Activated CD8-positive, alpha-beta memory T cell treated with anti-CD3 and anti-CD28 coated beads, Interleukin-2, amount 50 U/mL, for 48 hours (primary cell): ENCODE measurements at places on chromosomes 7 and 10.
A peak's percentile ranks its signal among the peaks of the same experiment; 100 is the strongest.

DNA sequence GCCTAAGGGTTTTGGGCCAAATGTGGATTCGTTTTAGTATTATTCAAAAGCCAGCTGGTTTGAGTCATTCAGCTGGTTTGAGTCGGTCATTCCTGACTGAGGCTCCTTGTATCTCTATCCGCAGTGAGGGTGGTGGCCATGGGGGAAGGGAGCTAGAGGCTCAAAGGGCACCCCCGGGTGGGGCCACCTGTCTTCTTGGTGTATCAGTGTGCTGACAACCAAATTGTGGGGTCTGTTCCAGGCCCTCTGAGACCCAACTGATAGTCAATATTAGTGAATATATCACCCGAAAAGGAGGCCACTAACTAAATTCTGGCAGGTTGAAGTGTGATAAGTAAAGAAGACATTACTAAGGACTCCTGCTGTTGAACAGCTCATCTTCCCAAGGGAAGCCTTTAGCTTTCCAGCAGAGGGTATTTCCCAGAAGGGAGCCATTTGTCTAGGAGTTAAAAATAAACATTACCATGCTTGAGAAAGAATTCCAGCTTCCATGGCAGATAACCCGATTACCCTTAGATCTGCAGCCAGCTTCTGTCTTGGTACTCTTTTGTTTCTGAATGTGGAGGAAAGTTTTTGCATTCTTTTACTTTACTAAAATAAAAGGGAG is 29.9 kb upstream of the DDX50 start:
- DNase-seq: no peak

- DNase-seq: no peak
Observed at GRCh38 chr10:650441-650851, 39.0 kb downstream of the DIP2C start.

DNA sequence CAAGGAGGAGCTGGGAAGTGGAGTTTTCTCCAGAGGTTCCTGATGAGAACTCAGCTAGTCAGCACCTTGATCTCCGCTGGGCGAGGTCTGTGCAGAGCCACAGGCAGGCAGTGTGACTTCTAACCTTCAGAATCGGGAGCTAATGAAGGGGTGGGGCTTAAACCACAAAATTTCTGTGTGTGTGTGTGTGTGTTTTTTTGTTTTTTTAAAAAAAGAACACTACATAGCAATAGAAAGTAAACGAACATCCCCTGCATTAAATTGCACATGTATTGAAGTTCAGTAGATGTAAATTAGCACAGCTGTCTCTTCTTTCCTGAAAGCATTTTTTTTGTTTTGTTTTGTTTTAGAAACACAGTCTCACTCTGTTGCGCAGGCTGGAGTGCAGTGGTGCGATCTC is 46.2 kb downstream of the RBM17 start:
- no peak for DNase-seq

DNA sequence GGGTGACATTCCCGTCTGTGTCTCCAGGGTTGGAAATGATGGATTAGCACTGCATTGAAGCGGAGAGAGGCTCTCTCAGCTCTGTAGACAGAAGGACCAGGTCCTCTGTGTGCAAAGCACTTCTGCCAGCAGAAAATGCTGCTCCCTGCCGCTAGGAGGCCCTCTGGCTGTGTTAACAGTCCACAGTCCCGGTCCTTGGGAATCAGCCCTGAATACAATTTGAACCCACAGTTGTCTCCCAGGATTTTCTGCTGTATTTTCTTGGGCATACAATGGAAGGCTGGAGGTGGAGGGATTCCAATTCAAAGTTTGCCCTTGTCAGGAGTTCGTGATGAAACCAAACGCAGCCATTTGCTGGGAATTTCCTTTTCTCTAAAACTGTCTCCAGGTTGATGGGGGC is 205.2 kb downstream of the GLRX3 start:
- no peak for DNase-seq

DNA sequence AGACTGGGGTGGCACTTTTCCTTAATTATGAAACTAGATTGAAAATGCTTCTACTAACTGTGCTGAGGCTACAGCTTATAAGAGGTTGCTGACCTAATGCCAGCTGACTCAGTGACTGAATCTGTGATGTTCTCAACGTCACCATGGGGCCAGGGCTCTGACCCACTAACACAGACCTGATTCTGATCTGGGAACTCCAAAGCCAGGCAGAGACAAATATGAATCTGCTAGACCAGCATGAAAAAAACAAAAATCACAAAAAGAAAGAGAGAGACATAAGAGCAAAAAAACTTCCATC is 16.1 kb downstream of the USP6NL start:
- no peak for DNase-seq

DNA sequence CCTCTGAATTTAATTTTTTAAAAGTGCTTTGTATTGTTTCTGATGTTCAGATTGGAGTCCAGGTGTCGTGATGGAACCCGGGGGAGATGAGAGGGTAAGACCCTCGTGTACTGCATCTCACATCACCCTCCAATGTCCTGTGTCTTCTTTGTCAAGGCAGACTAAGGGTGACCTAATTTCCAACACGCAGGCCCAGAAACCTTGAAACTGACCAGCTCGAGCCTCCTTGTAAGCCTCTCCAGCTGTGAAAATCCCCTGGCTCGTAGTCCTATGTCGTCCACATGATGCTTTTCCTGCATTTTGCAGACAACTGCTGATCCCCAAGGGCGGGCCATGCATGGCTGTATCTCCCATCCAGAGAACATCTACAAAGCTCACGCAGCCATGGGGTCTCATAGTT is 220.2 kb downstream of the ARHGAP12 start:
- no peak for DNase-seq

DNA sequence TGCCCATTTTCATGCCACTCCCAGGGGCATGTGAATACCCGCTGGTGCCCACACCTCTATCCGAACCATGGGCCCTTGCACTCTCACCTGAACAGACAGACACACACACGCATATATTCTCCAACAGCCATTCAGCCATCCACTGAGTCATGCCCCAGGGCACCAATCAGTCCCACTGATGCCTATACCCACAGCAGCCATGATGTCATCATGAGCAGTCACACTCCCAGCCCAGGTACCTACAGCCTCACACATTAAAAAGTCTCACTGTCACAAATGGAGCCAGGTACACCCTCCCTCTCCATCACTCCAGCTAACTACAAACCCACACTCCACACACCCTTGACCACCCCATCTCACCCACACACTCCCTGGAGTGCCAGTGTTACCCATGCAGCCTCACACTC is 12.2 kb downstream of the VSIR start:
- peak; percentile 63 for DNase-seq

DNA sequence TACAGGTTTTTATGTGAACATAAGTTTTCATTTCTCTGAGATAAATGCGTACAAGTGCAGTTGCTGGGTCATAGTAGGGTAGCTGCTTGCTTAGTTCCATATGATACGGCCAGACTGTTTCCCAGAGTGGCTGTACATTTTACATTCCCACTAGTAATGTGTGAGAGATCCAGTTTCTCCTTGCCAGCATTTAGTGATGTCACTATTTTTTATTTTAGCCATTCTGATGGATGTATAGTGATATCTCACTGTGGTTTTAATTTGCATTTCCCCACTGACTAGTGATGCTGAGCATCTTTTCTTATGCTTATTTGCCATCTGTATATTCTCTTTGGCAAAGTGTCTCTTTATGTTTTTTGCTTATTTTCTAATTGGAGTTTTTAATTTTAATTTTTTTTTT is 4.2 kb downstream of the ZMIZ2 start:
- no peak for DNase-seq

DNA sequence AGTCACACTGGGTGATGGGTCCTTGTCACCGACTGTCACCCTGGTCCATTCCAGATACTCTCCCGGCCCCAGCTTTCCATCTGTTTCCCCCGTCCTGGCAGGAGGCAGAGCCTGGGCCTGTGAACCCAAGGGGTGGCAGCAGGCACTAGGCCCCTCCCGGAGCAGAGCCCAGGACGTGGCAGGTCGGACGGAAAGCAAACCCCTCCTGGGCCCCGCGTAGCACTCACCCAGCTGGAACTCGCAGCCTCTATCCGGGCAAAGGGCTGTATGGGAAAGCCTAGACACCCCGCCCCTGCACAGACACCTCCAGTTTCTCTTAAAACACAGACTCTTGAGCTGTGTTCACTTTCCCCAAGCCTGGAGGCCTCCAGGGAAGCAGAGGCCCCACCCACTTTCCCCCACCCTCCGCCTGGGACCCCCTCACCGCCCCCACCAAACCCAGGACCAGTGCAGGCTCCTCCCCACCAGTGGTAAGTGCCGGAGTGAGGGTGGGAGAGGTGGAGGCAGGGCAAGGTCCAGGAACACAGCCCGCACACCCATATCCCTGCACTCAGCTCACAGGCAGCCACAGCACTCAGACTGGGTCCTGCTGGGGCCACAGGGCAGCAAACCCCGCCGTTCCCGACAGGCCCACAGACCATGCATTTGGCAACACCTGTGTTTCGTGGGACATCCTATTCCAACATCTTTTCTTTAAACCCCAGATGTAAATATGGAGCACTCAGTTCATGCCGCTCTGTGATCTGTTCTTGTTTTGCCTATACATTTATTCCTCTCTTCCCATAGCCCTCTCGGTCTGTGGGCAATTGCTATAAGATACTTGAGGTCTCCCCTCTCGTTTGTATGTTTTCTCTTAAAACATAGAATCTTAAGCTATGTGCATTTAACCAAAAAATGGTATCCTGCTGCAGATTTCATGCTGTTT is 98.2 kb upstream of the PDGFA start:
- DNase-seq: no peak

DNA sequence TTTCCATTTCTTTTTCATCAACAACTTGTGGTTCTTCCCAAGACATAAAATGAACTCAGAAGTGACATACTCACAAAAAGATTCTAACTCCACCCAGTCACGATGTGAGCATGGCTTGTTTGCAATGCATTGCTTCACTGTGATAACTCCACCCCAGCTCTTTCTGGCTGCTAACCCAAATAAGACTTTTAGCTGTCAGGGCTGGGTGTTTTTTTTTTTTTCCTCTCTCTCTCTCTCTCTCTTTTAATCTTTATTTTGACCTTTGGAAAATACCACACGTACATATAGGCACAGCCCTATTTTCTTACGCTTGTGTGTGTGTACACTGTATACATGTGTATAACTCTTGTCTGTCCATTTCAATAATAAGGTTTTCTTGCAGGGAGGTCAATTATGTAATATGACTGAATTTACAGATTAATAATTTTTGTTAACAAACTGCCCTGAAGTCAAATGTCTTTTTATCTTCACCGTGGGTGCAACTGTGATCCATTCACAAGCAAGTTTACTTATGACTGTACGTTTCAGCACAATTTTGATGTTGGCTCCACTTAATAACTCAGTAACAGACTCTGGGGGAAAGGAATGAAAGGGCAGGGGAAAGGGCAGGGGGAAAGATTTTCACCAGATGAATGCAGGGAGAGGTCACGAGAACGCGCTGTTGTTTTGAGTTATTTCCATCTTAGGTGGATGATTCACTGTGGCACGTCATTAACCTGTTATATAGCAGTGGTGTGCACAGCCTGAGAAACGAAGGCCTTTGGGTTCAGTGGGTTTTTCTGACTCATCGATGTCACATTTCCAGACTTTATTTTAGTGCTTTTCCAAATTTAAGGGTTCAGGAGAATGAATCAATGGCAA is 49.1 kb downstream of the APBB1IP start:
- DNase-seq: peak; percentile 66

DNA sequence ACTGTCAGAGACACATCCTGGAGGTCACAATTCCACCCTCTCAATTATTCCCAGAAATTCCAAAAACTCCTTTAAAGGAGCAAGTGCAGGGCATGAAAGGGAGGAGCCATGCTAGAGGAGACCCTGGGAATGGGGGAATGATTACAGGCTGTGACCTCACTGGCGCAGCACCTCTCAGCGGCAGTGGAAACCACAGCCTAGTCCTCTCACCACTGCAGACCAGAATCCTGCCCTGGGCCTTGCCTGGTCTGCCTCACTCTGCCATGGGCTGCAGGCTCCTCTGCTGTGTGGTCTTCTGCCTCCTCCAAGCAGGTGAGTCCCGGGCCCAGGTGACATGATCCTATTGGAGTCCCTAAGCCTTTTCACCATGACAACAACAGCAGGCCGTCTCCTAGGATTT is 50.5 kb upstream of the PRSS58 start:
- DNase-seq: no peak

GRCh38 chr7:132245539-132245938 is 330.7 kb downstream of the PLXNA4 start:
- no peak for DNase-seq

DNA sequence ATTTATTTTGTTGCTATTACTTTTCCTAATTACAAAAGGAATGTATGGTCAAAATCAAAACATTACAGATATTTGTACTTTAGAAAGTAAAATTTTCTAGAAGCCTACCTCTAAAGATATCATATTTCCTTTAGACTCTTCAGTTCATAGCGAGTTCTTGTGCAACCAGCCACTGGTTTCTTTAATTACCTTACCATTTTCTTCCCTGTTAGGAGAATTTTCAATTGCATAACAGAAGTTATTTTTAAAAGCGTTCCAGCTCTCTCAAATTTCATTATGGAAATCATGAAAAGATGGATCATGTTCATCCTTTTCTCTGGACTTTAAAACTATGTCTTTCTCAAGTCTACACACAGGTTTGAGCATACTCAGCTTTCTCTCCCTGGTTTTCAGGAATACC is 5.0 kb upstream of the TRUB1 start:
- DNase-seq: no peak

DNA sequence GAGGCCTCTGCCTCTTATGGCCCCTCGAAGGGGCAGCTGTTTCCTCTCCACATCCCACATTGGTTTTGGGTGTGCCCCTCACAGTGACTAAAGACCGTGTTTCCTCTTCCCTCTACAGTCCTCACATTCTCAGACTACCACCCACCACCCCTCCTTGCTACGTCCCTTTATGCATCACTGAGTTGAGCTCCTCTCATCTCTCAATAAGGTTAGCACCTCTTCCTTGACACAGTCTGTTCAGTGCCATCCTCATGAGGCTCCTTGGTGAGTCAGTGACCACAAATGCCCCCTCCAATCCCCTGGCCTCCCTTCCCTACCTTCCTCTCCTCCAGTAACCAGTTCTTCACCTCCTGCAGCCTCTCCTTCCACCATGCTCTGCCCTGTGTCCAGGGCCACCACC is 239.1 kb upstream of the MYO3A start:
- DNase-seq: no peak

DNA sequence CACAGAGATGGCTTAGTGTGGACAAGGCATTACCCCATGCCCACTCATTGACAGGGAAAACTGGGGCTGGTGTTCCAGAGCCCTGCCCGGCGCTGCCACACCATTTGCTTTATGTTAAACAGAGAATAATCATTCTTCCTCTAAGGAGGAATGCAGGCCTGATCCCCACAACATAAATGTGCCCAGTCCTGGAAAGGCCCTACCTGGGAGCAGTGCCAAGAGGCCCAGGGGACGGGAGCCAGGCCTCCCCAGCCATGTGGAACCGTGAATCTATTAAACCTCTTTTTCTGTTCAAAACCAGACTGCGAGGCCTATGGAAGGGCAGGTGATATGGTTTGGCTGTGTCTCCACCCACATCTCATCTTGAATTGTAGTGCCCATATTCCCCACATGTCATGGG is 264.1 kb downstream of the GRID1 start:
- DNase-seq: no peak
